Effector memory CD4-positive, alpha-beta T cell (primary cell): ENCODE measurements at places on chromosomes 2 and 18.

DNA sequence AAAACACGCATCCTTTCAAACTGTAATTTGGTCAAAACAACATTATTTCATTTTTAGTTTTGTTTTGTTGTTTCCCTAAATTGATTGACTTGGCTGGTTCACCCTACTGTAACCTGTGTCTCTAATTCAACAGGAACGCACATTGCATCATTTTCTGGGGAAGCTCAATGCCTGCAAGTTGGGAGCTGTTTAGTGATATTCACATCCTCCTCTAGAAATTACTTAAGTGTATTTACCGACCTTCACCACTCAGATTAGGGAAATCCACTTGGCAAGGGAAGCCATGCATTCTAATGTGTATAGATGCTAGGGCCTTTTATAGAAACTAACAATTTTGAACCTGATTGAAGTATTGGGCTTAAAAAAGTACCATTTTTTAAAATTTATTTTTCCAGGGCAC is 7.3 kb upstream of the TPO start:
- no peak overlapping the region for H3K4me3 ChIP-seq
- H3K27me3 ChIP-seq = no peaks in the 10 kb centered on the region
- no peaks in the 10 kb centered on the region for H3K4me1 ChIP-seq
- no peak for DNase-seq

DNA sequence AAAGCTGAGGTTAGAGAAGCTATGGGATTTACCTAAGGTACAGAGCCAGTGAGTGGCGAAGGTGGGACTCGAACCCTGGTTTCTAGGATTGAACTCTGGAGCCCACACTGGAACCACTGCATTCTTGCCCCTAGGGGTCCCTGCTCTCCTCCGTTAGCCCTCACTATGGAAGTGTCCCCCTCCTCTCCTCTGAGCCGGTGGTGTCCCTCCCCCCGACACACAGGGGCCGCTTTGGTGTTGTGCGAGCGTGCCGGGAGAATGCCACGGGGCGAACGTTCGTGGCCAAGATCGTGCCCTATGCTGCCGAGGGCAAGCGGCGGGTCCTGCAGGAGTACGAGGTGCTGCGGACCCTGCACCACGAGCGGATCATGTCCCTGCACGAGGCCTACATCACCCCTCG is 8.5 kb upstream of the GMPPA start:
- peaks cover 34% of the 10 kb centered on the region for H3K27me3 ChIP-seq
- no peak overlapping the region for H3K4me3 ChIP-seq
- no peak overlapping the region for H3K27ac ChIP-seq
- no peaks in the 10 kb centered on the region for H3K36me3 ChIP-seq
- DNase-seq = no peak

DNA sequence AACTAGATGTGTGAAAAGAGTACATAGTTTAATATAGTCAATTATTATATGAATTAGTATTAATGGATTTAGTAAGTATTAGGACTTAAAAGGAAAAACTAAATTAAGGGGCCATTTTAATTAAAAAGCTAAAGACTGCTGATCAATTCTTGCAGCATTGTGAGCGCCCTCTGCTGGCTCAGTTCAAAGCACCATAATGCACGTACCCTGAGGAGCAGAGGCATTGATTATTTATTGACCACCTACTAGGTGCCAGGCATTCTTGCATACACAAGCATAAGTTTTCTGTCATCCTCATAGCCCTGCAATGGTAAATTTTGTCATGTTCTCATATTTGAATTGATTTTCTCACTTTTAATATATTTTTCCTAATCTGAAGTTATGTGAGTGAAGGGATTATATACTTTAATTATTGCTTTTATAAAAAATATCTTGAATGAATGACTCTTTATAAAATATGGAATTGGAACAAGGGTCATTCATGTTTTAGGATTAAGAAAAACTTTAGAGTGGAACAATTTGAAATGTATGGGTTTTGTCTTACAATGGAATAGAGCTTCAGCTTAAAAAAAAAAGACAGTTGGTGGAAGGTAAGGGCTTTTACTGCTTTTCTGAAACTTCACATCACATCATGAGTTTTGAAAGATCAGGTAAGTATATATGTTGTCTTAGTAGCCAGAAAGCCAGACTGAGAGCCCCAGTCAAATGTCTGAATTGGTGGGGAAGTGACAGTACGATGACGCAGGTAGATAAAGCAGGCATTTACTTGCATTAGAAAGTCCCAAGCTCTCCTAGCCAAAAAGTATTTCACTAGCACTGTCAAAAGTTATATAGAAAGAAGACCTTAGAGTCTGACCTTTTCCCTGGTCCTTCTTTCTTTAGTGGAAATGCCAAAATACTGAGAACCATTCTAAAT is 9.7 kb downstream of the ITGA4 start:
- peak; percentile 72 for DNase-seq
- peaks cover 35% of the 10 kb centered on the region for H3K4me1 ChIP-seq
- H3K27me3 ChIP-seq = no peaks in the 10 kb centered on the region
- H3K36me3 ChIP-seq = no peaks in the 10 kb centered on the region

GRCh38 chr18:32896776-32897547 is 124.1 kb upstream of the KLHL14 start:
- H3K4me3 ChIP-seq = no peak overlapping the region
- H3K4me1 ChIP-seq = no peaks in the 10 kb centered on the region
- no peak overlapping the region for H3K27ac ChIP-seq
- H3K27me3 ChIP-seq = no peaks in the 10 kb centered on the region

DNA sequence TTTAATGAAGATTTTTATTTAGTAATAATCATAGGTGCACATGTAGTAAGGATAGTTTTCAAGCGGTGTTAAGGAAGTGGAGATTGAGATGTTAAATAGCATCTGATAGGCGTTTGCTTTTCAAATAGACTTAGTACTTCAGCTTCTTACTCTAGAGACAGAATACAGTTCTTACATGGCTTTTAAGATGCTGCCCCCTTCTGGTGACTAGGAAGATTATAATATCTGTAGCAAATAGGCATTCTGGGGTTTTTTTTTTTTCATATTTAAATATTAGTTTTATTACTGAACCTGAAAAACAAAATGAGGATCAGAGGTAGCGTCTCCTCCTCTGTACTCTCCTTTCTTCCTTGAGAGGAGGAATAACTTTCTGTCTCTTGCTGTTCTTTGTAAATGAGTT is 100.2 kb downstream of the AGAP1 start:
- no peak overlapping the region for H3K4me3 ChIP-seq
- no peak overlapping the region for H3K27ac ChIP-seq
- no peaks in the 10 kb centered on the region for H3K4me1 ChIP-seq
- no peaks in the 10 kb centered on the region for H3K36me3 ChIP-seq
- DNase-seq = no peak

DNA sequence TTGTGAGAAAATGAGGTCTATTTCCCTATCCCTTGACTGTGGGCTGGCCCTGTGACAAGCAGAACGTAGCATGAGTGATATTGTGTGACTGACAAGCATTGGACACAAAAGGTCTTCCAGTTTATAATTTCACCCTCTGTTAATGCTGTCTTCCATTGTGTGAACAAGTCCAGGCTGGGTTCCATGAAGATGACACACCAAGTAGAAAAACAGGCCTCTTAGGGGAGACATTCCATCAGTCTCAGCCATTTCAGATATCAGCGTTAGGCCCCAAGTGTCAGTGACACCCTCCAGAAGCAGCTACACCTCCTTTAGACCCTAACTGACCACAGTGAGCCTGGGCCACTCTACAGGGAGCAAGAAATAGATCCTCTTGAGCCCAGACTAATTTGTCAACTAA is 511.3 kb downstream of the FBXO15 start:
- no peaks in the 10 kb centered on the region for H3K36me3 ChIP-seq
- H3K27me3 ChIP-seq = no peaks in the 10 kb centered on the region
- H3K4me3 ChIP-seq = no peak overlapping the region

DNA sequence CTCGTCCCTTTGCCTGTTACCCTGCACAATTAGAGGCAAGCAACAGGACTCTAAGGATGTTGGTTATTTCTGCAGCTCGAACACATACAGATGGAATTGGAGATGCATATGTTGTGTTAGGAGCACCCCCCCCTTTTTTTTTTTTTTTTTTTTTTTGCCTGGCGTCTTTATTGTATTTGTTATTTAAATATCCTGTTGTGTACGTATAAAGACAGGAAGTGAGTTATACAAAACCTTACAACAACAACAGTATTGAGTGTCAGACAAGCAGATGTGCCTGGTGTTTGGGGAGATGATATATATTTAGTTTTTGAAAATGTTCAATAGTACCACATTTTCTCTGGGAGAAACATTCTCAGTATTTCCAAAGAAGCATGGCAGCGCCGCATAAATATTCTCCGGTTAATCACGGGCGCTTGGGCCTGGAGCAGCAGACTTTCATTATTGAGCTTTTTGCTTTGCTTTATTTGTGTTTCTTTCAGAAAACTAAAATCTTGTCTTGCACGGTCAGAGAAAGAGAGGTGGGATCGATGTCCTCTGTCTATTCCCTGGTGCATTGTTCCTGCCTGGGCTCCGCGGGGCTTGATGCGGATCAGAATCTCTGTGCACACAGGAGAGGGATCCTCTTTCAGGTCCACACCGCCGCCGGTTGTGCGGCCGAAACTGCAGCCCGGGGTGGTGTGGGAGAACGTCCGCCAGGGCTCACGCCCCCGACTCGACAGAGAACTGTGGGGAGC is 23.2 kb upstream of the ZNF516 start:
- H3K27ac ChIP-seq = no peak overlapping the region
- no peaks in the 10 kb centered on the region for H3K36me3 ChIP-seq
- peak overlapping the region; percentile 22 for H3K4me3 ChIP-seq
- H3K4me1 ChIP-seq = peaks cover 5% of the 10 kb centered on the region
- no peak for DNase-seq

GRCh38 chr2:19048593-19049266 is 309.7 kb downstream of the OSR1 start:
- H3K4me1 ChIP-seq = no peaks in the 10 kb centered on the region
- no peaks in the 10 kb centered on the region for H3K36me3 ChIP-seq
- DNase-seq = no peak

DNA sequence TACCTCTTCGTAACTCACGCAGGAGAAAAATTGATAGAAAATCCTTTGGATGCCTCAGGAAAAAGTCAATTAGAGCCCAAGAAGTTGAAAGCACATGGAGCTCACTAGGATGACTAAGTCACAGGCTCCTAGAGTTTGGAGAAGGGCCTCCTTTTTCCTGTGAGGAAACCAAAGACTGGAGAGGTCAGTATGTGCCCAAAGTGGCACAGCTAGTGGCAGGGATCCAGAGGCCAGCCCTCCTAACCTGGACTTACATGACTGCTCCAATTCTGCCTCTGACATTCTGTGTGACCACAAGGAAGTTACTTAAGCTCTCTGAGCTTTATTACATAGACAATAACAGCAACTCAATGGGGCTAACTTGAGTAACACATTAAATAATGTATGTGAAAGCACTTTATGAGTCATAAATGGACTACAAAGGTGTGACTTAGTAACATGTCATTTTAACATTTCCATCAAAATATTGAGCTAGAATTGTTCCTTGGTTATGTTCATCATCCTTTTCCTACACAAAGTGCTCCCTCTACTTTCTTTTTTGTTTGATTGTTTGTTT is 91.6 kb downstream of the DHRS9 start:
- H3K36me3 ChIP-seq = no peaks in the 10 kb centered on the region
- peaks cover 4% of the 10 kb centered on the region for H3K27me3 ChIP-seq
- no peak overlapping the region for H3K4me3 ChIP-seq
- no peaks in the 10 kb centered on the region for H3K4me1 ChIP-seq
- no peak overlapping the region for H3K27ac ChIP-seq

- DNase-seq = no peak
- H3K4me1 ChIP-seq = no peaks in the 10 kb centered on the region
- H3K36me3 ChIP-seq = no peaks in the 10 kb centered on the region
- H3K27me3 ChIP-seq = no peaks in the 10 kb centered on the region
- H3K27ac ChIP-seq = no peak overlapping the region
- no peak overlapping the region for H3K4me3 ChIP-seq
Observed at GRCh38 chr2:160225722-160226121, 25.6 kb upstream of the ITGB6 start.

- H3K4me1 ChIP-seq = no peaks in the 10 kb centered on the region
- no peak for DNase-seq
- no peak overlapping the region for H3K27ac ChIP-seq
- no peaks in the 10 kb centered on the region for H3K36me3 ChIP-seq
- no peaks in the 10 kb centered on the region for H3K27me3 ChIP-seq
Observed at GRCh38 chr2:160214461-160215445, 14.7 kb upstream of the ITGB6 start.

GRCh38 chr2:240836781-240837467 is 16.9 kb upstream of the KIF1A start:
- no peaks in the 10 kb centered on the region for H3K36me3 ChIP-seq
- H3K4me1 ChIP-seq = peaks cover 6% of the 10 kb centered on the region
- no peaks in the 10 kb centered on the region for H3K27me3 ChIP-seq
- no peak overlapping the region for H3K27ac ChIP-seq
- DNase-seq = no peak
- H3K4me3 ChIP-seq = no peak overlapping the region

GRCh38 chr2:196290136-196290535 is 118.8 kb upstream of the STK17B start:
- no peak overlapping the region for H3K27ac ChIP-seq
- no peaks in the 10 kb centered on the region for H3K36me3 ChIP-seq
- no peak overlapping the region for H3K4me3 ChIP-seq
- no peak for DNase-seq
- H3K27me3 ChIP-seq = no peaks in the 10 kb centered on the region
